ENCODE measurements at places on chromosomes 4 and X.

- DNase-seq = no peak
These were observed 7.1 kb downstream of the SLC49A3 start for GRCh38 chr4:681736-682451.

DNA sequence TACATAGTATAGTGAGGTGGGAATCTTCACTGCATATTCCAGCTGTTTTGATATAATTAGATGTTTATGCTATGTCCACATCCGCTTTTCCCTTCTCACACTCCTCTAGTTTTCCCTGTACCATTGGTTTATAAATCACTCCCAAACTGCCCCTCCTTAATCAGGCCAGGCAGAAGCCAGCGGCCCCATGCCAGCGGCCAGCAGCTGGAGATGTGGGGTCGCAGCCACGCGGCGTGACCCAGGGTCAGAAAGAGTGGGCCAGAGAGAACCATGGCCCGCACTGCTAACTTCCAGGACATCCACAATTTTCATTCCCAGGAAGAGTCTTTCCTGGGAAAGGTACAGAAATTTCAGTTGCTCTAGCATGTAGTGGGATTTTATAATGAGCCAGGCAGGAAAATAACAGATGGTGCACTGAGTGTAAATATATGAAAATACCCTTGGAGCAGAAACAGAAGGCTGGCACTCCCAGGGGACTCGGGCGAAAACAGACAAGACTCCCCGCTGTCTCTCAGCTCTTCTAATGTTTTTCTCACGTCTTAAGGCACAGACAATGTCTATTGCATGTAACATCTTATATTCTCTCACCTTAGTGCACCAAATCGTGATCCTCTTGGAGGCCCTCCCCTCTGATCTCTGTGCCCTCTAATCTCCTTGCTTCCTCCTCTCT lies 145.9 kb upstream of the ZFP42 start:
- DNase-seq = no peak

DNA sequence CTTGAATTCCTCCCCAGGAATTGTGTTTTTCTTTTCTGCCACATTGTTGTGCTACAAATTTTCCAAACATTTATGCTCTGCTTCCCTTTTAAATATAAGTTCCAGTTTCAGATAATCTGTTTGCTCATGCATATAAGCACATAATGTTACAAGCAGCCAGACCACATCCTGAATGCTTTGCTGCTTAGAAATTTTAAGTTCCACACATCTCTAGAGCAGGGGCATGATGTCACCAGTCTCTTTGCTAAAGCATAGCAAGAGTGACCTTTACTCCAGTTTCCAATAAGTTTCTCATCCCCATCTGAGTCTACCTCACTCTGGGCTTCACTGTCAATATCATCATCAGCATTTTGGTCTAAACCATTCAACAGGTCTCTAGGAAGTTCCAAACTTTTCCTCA lies 932.5 kb downstream of the SH3BGRL start:
- DNase-seq = no peak

- DNase-seq = peak; percentile 36
These were observed 95.4 kb downstream of the COL25A1 start for GRCh38 chr4:109207061-109207460.

DNA sequence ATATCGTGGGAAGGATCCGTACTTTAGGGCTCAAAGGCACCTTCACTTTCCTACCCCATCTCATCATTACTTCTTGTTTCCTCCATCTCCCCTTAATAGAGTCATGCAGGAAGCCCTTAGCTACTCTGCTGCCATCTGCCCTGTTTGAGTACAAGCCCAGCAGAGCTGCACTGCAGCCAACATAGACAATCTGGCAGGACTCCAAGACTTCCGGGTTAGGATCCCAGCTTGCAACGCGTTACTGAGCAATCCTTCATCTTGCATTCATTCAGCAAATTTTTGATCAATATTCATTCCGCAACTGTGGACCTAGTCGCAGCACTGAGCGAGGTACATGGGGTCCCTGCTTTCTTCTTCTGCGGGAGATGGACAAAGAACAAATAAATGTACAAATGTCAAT lies 344.9 kb downstream of the BCOR start:
- no peak for DNase-seq

- no peak for DNase-seq
These were observed 10.4 kb upstream of the PORCN start for GRCh38 chrX:48498374-48498809.

All from AG04450 (cell line).